ENCODE measurements at places on chromosomes 7 and 10.

DNA sequence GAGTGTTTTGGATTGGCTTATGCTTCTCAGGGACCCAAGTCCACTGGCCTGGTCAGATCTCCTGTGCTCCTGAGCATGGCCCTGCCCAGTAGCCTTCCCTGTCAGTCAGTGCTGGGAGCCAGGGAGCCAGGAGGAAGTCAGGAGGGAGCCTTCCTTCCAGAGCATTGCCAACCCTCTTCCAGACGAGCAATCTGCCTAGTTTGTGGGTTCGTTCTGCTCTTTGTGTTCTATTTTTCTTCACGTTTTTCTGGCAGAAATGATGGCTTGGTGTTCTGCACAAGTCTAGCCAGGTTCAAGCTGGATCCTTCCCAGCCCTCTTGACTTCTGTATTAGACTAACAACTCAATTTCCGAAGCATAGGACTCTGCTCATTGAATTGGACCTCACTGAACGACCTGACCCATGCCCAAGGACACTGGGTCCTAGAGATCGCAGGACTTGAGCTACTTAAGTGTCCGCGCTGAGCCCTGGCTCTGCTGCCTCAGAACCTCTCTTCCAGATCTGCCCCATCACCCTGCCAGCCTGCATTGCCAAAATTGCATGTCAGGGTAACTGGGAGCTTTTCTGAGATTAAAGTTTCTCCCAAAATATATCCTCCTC, 76.2 kb upstream of the MPP7 start:
- no peak for DNase-seq

DNA sequence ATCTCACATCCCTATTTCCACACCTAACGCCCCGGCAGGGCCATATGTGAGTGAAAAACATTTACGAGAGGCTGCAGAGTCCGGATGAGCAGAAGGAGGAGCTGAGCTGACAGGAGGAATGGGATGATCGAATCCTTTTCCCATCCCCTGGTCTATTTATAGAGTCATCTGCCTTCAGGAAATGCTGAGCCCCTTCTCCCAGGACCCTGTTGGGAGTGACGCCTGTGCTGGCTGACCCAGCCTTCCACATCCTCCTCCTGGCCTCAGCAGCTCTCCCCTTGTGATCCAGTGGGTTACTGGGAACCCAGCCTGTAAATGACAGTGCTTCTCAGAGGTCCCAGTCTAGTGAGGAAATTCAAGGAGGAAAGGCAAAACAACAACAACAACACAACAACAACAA, 16.6 kb downstream of the DENND2A start:
- no peak for DNase-seq

GRCh38 chr10:17003151-17003550, 126.5 kb downstream of the CUBN start:
- no peak for DNase-seq

DNA sequence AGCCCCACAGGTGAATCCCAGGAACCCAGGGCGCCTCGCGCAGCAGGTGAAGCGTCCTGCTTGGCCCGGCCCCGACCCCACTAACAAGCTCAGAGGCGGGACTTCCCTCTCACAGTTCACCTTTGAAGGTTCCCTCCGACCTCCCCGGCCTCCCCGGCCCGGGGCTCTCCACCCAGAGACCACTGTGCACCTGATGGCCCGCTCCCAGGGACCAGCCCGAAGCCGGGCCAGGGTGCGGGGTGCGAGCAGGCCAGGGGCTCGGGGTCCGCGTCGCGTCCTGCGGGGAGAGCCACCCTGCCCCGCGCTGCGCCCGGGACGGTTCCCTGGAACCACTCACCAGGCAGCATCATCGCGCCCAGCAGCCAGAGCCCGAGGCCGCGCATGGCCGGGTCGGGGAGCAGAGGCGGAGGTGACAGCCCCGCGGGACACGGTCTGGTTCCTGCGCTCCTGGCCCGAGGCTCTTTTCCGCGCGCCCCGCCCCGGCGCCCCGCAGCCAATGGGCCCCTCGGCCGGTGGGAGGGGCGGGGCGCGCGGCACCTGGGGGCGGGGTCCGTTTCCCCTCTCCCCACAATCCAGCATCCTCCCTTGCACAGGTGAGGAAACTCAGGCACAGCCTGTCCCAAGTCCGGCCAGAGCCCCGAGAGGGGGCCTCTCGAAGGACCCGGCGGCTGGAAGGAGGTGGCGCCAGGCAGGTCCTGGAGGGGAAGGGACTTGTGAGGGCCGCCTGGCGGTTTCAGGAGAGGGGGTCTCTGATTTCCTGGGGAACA, at the start of gene ADAM8:
TSS of gene ADAM8 (minus strand) at position 434 of the 767 bp plus-strand sequence. CDS start at position 383, 51 bp downstream.
- no peak for DNase-seq

DNA sequence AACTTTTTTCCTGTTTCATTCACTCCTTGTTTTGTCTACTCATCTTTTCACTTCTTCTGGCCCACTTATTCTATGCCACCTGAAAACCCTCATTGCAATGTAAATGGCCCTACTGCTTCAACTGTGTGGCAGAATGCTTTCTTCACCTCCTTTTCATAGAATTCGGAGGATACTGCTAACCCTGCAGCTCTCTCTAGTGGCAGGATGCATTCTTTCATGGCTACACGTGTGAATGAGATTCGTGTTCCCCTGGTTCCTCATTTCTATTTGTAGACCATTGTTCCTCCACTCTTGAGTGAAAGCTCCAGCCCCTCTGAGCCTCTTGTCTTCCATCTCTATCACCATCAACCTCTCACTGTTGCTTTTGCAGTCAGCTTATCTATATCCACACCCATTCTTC, 20.9 kb upstream of the CYP26C1 start:
- no peak for DNase-seq

- DNase-seq: no peak
Measured at GRCh38 chr7:122457969-122458368, 153.4 kb upstream of the FEZF1 start.

- DNase-seq: no peak
Measured at GRCh38 chr7:33449847-33450246, 320.5 kb downstream of the BBS9 start.

GRCh38 chr7:33986951-33987947, 81.9 kb downstream of the BMPER start:
- no peak for DNase-seq

- no peak for DNase-seq
Measured at GRCh38 chr7:30735631-30736030, 16.3 kb upstream of the INMT start.

DNA sequence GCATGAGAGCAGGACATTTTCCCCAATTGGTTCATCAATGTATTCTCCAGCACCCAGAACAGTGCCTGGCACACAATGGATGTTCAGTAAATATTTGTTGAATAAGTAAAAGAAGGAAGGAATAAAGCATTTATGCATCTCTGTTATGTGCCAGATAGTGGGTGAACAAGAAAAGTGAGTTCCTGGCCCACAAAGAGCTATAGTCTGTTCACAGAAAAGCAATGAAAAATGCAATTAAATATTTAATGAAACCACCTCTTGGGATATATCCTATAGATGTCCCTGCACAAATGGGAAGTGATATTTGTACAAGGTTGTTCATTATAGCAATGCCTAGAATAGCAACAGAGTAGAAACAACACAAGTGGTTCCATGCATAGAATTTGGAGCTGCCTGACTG, 2.1 kb downstream of the ABCA13 start:
- DNase-seq: no peak
